ENCODE measurements at places on chromosomes 1 and 21.

DNA sequence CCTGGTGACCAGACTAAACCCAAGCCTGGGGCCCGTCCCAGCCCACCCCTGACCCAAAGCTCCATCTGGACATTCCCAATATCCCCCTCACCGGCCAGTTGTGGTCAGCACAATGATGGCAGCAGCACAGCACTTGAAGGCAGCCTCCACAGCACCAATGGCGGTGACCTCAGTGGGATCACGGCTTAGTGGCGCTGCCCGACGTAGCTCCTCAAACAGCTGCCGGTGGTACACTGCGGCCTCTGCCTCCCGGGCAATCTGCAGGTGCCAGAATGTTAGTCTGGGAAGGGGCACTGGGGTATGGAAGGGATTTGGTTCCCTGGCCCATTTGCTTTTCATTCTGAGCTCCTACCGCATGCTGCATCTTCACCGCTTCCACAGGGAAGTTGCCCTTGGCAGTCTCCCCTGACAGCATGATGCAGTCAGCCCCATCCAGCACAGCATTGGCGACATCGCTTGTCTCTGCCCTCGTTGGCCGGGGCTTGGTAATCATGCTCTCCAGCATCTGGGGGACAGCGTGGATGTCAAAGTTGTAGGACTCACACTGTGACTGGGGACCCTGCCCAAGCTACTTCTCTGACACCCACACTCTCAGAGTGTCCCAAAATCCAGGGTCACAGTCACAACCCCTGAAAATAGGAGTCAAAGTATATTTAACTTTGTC is 8.0 kb downstream of the PKLR start:
- no peak for DNase-seq

DNA sequence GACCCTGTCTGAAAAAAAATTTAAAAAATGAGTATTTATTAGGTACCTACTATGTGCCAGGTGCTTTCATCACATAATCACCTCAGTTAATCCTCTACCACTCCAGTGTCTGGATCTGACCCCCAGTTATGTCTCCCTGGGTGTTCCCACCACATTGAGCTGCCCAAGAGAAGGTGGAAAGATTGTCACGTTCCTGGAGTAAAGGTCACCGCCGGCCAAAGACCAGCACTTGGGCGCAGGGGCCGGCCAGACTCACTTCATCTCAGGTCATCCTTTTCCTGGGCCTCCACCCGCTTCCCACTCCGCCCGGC is 714 bp downstream of the PYCR2 start:
- no peak for DNase-seq

GRCh38 chr1:1302006-1302430 is 5.7 kb downstream of the ACAP3 start:
- no peak for DNase-seq

- DNase-seq, result peak; percentile 14
Observed at GRCh38 chr1:51234721-51235425, 1.2 kb upstream of the RNF11 start.

DNA sequence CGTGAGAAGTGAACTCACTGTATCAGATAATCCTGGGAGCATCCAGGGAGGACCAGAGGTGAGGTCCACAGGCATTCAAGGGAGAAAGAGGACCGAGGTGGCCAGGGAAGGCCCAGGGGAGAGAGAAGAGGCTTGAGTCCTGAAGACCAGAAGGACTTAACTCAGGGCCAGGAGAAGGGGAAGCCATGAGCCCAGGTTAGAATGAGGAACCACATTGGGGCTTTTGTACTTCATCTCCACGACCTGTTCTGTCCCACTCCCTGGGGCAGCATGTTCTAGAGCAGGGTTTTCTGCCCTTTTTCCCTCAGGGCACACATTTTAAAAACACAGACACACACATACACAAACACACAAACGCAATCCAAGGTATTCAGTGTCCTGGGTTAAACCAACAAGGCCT is 8.4 kb downstream of the LGR6 start:
- no peak for DNase-seq

- no peak for DNase-seq
Observed at GRCh38 chr1:232648316-232648715, 18.4 kb upstream of the SIPA1L2 start.

DNA sequence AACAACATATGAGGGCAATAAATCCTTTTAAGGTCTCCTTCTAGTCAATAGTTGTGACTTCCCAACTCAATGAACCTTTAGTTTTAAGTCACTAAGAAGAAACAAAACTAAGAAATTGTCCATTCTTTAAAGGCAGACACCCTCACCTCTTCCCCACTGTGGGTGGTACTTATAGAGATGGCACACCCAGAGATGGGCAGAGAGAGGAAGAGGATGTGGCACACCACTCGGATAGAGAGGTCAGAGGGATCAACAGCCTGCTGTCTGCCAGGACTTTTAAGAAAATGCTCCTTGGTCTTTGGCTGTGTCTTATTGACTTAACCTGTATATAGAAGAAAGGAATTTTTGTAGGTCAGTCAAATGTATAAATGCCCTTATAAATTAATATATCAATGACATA is 45.1 kb downstream of the FASLG start:
- no peak for DNase-seq

GRCh38 chr1:51627672-51628071 is 10.8 kb downstream of the OSBPL9 start:
- no peak for DNase-seq

DNA sequence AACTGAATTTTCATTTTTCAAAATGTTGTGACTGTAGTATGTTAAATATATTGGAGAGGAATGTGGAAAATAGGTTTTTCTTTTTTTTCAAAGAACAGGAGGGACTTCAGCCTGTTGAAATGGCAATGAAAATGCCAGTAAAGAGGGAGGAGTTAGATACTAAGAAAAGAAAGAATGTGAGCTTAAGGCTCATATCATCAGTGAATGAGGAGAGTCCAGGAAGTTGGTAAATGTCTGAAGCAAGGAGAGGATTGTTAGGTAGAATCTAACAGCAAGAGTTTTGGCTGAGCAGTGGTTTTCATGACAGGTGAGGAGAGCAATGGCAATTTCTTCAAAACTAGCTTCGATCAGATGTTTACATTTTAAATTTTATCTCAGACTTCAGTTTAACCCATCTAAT is 43.0 kb downstream of the PLA2G4A start:
- DNase-seq, result no peak

DNA sequence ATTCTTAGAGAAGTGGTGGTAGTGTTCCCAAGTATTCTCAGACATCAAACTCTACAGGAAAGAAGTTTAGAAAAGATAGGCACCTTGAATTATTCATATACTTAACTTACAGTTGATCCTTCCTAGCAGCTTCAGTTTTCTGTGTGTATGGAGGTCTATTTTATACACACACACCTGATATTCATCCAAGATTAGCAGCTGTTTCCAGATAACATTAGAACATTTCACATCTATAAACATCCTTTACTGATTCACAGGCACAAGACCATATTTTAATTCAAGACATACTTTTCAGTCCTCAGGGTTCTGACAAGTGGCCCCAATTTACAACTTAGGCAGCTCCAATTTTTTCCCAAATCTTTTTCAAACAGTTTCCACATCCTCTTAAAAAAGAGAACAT is 287.8 kb upstream of the USP25 start:
- DNase-seq, result no peak

DNA sequence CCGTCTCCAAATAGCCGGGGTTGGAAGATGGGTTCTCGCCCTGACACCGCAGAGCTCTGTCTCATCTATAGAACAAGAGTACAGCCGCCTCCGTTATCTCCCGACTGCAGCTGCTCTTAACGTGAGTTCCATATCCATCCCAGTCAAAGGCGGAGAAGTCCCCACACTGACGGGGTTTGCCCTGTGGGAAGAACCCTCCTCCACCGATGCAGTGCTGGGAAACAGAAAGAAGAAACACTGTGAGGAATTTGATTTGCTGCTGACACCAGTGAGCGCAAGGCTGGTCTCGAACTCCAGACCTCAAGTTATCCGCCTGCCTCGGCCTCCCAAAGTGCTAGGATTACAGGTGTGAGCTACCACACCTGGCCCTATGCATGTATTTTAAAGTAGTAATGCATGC is 9.5 kb downstream of the ITLN2 start:
- no peak for DNase-seq

GRCh38 chr1:219731771-219732170 is 118.9 kb upstream of the ZC3H11B start:
- no peak for DNase-seq

- DNase-seq, result no peak
Observed at GRCh38 chr21:45281411-45282282, 6.0 kb downstream of the POFUT2 start.

GRCh38 chr1:186662752-186663151 is 17.5 kb downstream of the PTGS2 start:
- no peak for DNase-seq

- no peak for DNase-seq
Observed at GRCh38 chr1:91345395-91346005, 59.1 kb downstream of the HFM1 start.

DNA sequence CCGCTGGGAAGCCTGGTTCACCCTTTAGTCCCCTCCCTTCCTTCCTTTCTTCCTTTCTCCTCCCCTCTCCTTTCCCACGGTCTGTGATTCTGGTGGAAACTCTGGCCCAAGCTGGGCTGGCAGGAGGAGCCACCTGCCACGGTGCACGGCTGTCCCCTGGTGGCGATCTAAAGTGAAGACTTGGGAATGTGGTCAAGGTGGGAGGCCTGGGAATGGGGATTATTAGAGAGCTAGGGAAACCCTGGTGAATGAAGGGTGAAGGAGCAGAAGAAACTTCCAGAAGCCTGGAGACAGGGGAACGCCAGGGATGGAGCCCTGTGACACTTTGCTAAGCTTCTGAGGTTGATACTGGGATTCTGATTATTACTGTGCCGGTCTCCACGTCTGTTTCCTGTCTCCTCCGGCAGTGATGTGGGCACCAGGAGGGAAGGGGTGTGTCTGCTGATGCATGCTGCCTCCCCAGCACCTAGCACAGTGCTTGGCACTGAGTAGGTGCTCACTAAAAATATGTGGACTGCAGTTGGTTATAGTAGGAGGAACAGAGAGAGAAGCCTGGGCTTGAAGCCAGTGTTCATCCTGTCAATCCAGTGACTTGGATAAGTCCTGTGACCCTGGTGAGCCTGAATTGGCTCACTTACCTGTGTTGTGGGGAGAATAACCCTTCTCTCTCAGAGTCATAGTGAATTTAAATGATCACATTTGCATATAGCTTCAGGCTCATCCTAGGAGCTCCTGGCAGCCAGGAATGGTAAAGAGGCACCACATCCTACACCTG is 71.2 kb upstream of the NBPF3 start:
- no peak for DNase-seq

- DNase-seq, result no peak
Observed at GRCh38 chr1:202592146-202592545, 118.1 kb downstream of the SYT2 start.

DNA sequence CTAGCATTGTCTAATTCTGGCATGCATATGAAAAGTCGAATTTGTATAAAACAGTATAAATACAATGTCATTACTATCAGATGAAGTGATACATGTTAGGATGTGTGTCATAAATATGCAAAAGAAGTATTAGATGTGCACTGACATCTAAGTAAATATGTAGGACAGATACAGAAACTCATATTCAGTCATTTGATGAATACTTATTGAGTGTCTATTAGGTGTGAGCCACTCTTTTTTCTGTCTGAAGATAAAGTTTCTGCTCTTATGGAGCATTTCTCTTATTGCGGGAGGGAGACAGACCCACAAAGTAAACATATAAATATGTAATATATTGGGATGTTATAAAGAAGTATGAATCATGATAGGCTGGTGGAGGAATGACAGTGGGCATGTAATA is 426.6 kb upstream of the B3GALT2 start:
- DNase-seq, result no peak

DNA sequence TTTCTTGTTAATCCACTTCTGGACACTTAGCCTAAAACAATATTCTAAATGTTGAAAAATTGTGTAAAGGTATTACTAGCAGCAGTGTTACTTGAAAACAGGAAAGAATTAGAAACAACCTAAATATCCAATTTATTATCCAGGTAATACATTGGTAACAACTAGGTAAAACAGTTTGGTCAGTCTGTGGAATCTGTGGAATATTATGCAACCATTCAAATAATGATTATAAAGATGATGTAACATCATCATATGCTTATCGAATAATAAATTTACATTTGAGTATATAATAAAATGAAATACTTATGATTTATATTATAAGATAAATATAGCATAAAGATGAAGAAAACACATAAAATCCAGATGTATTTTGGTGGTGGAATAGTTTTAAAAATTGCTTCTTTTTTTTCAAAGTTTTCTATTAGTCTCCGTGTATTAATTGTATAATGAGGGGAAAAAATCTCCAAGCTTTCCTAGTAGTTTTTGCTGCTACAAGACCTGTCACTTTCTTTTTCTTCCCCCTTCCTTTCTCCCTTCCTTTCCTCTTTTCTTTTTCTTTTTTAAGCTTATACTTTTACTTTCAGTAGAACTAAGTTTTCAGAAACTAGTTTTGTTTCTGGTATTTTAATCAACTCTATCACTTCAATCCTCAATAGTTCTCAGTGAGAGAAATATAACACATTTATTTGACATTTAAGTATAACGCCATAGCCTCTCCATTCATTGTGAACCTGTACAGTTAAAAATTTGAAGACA is 197.8 kb upstream of the HMCN1 start:
- no peak for DNase-seq

DNA sequence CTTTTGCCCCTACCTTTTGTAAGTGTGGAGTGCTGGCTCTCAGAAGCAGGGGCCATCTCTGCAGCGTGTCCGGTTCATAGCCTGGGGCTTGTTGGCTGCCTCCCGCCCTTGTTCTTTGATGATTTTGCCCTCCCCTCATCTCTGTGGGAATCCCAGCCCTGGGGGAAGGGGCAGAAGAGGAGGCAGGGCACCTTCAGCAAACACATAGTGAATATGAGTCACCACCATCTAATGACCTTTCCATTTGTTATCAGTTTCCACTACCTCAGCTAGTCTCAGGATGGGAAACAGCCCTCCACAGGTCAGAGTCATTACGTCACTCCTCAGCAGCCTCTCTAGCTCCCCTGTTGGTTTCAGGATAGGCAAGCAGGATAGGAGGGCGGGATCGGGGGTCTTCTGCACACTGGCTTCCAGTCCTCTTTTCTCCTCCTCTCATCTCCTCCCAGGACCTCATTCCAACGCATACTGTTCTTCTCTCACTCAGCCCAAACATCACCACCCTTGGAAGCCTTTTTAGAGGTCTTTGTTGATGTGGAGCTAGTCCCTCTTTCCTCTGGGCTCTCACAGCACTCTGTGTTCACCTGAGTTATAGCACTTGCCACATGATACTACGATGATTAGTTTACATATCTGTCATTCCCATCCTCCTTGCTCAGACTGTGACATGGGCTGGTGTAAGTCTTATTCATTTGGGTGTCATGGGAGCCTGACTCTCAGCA is 15.8 kb downstream of the GADD45A start:
- no peak for DNase-seq

GRCh38 chr1:193971595-193971994 is 785.2 kb upstream of the B3GALT2 start:
- DNase-seq, result no peak

DNA sequence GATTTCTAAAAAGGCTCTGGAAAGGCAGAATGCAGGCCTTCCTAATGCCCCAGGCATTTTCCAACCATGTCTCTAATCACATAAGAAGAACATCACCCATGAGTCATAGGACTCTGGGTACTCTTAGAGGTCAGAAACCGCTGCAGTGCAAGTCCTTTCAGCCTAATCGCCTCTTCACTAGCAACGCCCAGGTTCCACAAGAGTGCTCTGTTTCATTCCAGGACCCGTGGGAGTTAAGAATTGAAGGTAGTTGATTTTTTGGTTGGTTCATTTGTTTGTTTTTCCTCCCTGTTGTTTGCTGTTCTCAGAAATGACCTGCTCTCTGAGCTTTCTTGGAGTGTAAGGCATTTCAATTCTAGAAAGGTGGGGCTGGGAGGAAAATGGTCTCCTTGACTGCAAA is 123.2 kb downstream of the NR5A2 start:
- DNase-seq, result no peak

GRCh38 chr1:243713470-243714186 is 136.4 kb downstream of the AKT3 start:
- no peak for DNase-seq
